ENCODE measurements at places on chromosomes 5 and 9. TPM values are rescaled to one million over a fixed set of nuclear protein-coding genes. Genes with fewer than 3 reads are reported as not detected.
A peak's percentile ranks its signal among the peaks of the same experiment; 100 is the strongest.

DNA sequence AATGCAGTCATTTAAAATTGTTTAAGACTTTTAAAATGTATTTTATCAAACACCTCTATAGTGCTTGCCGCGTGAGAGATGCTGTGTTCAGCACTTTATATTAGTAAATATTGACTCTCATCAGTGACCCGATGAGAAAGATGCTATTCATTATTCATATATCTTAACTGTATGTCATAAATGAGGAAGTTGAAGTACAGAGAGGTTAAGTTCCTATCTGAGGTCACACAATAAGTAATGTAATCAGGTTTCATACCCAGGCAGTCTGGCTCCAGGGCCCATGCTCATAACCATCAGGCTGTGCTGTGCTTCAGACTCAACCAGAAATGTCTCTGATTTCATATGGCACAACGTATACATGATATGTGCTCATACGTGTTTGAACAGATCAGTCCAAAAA, 119.0 kb downstream of the SV2C start:
- DNase-seq, result no peak

DNA sequence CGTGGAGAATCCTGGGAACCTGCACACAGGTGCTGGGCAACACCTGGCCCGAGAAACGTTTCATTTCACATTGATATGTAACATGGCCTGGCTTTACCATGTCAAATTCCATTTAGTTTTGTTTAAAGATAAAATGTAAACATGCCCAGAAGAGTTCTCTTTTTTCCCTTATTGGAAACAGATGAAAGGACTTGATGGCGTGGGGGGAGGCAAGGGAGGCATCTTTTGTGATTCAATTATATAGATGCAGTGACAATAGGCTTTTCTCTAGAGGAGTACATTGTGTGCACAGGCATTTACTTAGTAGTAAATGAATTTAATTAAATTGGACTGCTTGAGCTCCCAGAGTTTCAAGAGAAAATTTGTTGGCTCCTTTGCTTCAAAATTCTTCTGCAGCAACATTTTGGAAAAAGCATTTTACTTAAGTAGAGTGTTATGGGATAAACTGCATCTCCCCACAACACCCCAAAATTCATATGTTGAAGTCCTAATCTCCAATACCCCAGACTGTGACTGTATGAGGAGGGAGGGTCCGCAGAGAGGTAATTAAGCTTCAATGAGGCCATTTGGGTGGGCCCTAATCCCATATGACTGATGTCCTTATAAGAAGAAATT, 254.3 kb upstream of the NFIL3 start:
- no peak for DNase-seq

- no peak for DNase-seq
Observed at GRCh38 chr5:102279711-102280110, 16.4 kb downstream of the SLCO4C1 start.

GRCh38 chr5:180098991-180099732, 27.6 kb upstream of the RNF130 start:
- DNase-seq, result no peak

GRCh38 chr5:61817472-61818326, 485.6 kb downstream of the ZSWIM6 start:
- DNase-seq, result no peak

GRCh38 chr5:36443941-36444340, 142.2 kb upstream of the RANBP3L start:
- no peak for DNase-seq

DNA sequence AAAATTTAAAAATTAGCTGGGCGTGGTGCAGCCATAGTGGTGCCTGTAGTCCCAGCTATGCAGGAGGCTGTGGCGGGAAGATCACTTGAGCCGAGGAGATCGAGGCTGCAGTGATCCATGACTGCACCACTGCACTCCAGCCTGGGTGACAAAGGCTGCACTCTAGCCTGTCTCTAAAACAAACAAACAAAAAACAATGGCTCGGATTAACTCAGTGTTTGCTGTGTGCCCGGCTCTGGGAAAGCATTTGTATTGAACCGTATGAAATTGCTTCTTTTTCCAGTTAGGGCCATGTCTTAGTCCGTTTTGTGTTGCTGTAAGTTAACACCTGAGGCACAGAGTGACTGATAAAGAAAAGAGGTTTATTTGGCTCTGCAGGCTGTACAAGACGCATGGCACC, 62.6 kb downstream of the CFAP77 start:
- no peak for DNase-seq

DNA sequence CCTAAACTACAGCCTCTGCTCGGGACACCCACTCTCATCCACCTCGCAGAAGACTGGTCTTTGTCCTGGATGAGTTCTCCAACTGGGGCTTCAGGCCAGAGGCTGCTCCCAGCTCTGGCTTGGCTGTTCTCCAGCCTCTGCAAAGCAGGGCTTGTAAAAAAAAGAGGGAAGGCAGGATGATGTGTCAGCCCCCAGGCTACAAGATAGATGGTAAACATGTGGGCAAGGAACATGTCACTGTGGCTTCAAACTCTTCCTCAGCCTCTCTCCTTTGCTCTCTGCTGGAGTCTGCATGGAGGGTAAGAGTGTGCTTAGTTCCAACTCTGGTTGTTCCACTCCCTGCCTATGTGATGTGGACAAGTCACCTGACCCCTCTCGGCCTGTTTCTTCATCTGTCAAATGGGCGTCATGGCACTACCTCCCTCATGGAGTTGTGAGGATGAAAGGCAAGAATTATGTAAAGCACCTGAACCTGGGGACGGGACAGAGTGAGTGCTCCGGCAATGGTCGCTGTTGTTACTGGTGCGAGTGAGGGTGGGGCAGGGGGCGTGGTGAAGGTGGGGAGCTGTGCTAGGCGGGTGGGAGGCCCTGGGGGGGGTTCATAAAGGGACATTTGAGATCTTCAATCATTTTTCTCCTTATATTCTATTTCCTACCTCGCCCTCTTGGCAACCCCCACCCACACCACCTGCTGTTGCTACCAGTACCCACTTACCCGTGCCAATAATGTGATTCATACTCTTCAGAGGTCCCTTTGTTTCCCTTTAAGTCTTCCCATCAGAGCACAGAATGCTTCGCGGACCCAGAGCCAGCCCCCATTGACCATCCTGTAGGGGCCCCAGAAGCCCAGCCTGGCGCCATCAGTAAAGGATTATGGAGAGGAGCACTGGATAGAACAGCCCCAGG, 6.8 kb upstream of the ZNF79 start:
- DNase-seq, result no peak

GRCh38 chr5:180291234-180291940, 496 bp downstream of the MAPK9 start:
- peak; percentile 64 for DNase-seq

DNA sequence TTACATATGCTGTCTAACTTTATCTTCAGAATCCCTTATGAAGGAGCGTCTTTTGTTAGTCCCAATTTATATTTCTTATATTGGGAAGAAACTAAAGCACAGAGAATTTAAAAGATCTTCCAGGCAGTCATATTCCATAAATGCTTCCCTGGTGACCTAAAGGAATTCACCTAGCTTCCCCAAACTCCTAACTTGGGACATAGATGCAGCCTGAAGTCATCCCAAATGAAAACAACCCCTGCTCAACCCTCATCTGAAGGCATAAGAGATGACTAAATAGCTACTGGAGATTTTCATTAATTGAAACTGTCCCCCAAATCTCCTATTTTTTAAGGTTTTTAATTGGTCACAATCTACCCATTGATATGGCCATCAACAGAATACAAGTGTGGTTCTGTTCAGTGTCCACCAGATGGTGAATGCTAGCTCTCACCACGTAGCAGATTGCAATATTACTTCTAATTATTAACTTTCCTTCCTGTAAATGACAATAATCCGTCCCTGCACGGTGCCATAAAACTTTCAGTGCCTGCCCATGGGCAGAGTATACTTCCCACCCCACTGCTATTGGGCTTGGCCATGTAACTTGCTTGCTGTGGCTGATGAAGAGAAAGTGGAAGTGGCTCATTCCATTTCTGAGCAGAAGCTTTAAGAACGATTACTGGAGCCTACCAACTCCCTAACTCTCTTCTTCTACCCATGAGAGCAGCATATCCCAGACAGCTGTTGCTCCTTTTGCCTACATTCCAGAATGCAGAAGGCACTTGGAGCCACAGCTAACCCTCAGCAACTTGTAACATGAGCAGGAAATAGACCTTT, 18.7 kb downstream of the PRUNE2 start:
- DNase-seq, result no peak

DNA sequence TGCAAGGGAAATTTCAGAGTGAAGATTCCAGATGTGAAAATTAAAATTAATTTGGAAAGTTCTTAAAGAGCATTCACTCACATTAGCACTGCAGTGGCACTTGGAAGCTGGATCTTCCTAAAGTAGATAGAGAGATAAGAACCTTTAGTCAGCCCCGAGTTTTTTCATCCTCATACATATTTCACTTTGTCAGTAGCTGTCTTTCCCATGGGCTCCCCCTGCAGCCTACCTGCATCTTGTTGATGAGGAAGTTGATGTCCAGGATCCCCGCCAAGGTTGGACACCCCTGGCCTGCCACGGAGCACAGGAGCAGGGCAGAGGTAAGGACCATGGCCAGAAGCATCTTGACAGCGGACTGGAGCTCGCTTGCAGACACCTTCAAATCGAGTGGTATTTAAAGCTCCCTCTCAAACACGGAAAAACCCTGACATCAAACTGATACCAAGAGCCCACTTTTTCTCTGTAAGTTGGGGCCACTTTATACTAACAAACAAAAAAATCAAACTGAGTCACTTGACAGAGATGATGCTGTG, at the start of gene IL9:
Gene IL9, minus strand, starts transcription at position 368 of the 533 bp plus-strand sequence. Its CDS starts 25 bp downstream, at position 343.
- no peak for DNase-seq

DNA sequence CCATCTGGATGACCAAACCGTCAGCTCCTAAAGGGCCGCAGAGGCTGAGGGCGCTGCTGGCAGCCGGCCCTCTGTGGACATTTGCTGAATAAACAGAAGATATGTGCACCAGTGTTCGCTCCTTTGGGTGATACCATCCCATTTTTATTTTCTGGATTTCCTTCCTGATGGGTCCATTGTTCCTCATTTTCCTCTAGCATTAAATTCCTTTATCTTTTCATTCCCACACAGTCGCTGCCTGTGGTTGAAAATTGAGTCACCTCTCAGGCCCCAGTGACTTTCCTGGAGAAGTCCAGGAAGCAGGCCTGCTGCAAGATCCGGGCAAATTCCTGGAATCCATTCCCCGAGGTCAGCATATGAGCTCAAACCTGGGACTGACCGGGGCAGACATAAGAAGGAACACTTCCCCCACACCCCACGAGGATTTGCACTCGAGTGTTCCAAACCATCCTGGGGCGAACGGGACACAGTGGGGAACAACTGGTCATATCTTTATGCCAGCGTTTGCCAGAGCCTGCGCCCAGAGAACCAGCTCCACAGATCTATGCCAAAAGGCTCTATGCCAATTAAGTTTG, 86.7 kb upstream of the PCA3 start:
- no peak for DNase-seq

DNA sequence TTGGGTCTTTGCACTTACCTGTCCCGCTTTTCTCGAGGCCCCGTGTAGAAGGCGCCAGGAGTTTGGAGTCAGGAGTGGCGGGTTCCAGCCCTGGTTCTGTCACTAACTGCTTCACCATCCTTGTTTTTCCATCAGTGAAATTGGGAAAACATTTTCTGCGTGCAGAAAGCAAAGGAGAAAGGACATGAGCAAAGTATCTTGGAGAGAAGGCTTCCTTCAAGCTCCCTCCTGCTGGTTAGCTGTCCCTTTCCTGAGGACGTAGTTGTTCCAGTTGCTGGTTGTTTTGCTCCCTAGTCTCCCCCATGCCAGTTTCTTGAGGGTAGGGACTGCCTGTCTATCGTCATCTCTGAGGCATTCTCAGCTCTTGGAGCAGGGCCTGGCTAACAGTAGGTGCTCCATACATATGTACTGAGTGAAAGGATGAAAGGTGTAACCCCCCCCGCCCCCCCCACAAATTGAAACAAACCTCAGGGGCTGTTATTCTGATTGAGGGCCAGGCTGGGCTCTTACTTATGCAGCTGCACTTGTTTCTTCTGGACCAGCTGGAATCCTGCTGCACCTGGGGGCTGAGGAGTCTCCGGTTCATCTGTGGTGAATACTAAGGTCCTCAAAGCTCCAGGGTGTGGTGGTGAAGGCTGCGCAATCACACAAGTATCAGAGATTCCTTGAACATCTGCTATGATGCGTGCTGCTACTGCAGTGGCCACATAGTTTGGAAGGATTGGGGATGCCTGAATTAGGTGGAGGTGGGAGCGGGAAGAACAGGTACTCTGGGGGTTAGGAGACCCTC, 1.0 kb downstream of the SMIM3 start:
- no peak for DNase-seq

DNA sequence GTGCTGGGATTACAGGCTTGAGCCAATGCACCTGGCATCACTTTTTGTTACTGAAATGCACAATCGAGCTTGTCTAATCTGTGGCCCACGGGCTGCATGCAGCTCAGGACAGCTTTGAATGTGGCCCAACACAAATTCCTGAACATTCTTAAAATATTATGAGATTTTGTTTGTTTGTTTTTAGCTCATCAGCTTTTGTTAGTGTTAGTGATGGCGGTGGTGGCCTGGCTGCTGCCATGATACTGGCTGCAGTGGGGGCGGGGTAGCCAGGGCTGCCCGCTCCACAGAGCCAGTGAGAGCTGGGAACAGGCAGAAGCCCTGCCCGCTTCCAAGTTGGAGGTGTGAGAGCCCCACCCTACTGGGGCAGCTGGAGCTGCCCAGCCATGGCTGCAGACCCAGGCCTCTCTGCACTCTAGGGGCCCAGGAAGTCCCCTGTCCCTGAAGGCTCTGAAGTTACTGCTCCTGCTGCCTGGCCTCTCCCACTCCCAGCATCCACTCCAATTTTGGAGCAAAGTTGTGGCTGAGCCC, 76.6 kb upstream of the SHB start:
- no peak for DNase-seq

DNA sequence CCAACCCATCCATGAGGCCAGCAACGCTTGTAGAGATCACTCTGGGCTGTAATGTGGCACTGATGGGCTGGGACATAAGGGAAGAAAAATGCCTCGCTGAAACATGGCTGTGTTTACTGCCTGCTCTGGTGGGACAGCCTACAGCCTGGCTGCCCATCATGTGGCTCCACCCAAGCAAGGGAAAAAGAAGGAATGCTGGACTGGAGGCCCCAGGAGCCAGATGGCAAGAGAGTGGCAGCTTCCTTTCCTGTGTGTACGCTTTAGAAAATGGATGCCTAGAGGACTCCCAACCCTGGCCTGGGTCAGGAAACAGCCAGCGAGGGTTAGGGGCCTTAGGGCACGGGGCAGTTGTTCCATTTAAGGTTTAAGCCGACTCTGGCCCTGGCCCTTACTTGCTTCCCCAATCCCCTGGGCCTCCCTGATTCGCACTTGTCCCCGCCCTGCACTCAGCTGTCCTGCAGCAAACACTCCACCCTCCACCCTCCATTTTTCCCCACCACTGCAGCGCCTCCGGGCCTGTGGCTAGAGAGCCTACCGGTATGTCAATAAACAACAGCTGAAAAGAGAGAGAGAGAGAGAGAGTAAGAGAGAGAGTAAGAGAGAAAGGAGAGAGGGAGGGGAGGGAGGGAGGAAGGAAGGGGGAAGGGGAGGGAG, 819.4 kb downstream of the SEMA5A start:
- no peak for DNase-seq

Gene SHISAL2B
- total RNA-seq, result not detected

Gene CFAP90
- total RNA-seq, result not detected

Gene IFNK
- total RNA-seq, result not detected

Gene TMEM8B
- total RNA-seq, result 13.6 TPM

Gene FAF2
- 41.3 TPM for total RNA-seq

Gene PCDHGA3
- 0.32 TPM for total RNA-seq

Gene FOXD4L3
- total RNA-seq, result 0.22 TPM

Gene PCDHAC2
- total RNA-seq, result not detected

Gene SCGB3A1
- not detected for total RNA-seq

Gene AGGF1
- total RNA-seq, result 25.6 TPM

Gene SLC45A2
- not detected for total RNA-seq

Gene SLC9A3
- total RNA-seq, result 1.3 TPM

Gene CA9
- not detected for total RNA-seq

Gene PCDHGB2
- total RNA-seq, result 3.3 TPM

Gene SUSD3
- 41.0 TPM for total RNA-seq

Gene TLR4
- total RNA-seq, result 3.7 TPM

Gene SPINK4
- not detected for total RNA-seq

All from B cell (primary cell).